ENCODE measurements at places on chromosomes 7 and 10.

DNA sequence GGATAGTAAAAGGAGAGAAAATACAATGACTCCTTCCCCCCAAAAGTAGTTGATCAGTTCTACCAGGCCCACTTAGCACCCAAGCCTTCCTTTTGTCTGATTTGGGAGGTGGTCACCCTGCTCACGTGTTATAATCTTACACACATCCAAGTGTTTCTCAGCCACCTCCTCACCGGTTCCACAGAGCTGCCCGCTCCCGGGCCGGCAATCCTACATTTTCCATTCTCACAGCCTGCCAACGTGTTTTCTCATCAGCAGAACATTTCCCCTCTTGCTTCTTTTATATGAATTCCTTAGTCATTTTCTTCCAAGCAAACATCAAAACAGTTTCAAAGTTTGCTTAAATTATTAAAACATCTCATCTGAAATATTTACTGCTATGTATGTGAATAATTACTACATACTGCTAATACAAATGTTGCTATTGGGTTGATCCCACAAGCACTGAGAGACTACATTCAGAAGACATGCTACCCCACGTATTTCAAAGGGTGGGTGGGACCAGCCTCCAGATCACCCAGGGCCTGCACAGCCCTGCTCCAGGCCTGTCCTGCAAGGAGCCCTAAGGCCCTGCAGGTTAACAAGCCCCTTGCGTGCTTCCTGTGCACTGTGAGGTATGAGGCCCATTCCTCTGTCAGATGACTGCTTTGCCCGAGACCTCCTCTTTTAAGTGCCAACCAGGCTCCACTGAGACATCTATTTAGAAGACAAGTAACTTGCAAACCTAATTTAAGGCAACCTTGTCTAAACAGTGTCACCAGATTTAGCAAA lies 75.3 kb downstream of the GRB10 start:
- peaks cover 14% of the 10 kb centered on the region for H3K36me3 ChIP-seq
- peak; percentile 60 for DNase-seq
- no peak overlapping the region for H3K27ac ChIP-seq
- H3K4me3 ChIP-seq: no peak overlapping the region
- H3K4me1 ChIP-seq: peaks cover 22% of the 10 kb centered on the region

GRCh38 chr10:88892222-88892967 lies 12.3 kb downstream of the STAMBPL1 start:
- no peak for DNase-seq
- no peaks in the 10 kb centered on the region for H3K27me3 ChIP-seq
- H3K4me1 ChIP-seq: peaks cover 43% of the 10 kb centered on the region
- peaks cover 2% of the 10 kb centered on the region for H3K36me3 ChIP-seq

DNA sequence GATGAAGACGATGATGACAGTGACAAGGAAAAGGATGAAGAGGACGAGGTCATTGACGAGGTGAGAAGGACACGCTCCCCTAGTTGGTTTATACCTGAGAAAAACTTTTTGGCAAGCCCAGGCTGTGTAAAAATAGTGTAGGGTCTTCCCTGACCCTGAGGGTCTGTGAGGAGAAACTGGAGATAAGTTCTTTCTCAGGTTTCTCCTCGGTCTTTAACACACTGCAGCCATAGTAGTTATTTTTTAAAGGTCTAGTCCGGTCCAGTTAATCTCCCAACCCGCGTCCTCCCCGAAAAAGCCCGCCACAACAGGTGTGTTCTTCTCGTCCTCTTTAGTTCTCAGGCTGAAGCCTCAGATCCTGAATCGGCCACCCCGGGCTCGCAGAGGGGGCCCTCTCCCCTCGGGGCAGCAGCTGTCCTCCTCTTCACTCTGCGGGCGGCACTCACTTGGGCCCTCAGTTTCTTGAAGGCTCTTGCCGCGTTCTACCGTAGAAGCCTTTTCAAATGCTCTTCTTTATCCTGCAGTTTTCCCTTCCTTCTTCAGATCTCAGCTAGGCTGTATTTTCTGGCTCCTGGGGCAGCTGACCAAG lies 411 bp downstream of the BCCIP start:
- H3K4me1 ChIP-seq: peaks cover 13% of the 10 kb centered on the region

DNA sequence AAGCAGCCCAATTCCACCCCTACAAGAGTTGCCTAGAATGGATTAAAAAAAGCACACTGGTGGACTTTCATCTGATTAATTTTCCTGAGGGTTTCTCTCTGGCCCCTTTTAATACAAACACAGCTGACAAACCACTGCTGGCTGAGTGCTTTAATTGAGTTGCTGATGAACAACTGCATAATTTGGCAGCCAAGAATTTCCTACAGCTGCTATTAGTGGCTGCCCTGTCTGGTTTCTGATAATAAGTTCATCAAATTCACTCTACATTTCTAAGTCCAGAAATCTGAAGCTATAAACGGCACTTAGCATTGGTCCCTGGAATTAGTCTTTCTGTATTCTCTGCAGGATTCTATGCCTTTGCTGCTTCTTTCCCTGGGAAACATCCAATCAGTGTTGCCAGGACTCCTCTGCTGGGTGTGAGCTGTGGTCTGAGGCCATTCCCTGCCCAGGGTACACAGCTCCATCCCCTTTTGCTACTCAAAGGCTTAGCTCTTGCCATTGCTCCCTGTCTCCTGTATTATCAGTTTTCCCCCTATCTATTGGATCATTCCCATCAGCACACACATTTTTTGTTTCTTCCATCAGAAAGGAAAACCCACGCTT lies 110.6 kb downstream of the LSM5 start:
- peaks cover 30% of the 10 kb centered on the region for H3K27me3 ChIP-seq
- DNase-seq: no peak
- H3K4me1 ChIP-seq: no peaks in the 10 kb centered on the region

- no peak overlapping the region for H3K4me3 ChIP-seq
- H3K36me3 ChIP-seq: no peaks in the 10 kb centered on the region
- peaks cover 4% of the 10 kb centered on the region for H3K27me3 ChIP-seq
These were observed 155.0 kb downstream of the BMPER start for GRCh38 chr7:34060196-34060947.

DNA sequence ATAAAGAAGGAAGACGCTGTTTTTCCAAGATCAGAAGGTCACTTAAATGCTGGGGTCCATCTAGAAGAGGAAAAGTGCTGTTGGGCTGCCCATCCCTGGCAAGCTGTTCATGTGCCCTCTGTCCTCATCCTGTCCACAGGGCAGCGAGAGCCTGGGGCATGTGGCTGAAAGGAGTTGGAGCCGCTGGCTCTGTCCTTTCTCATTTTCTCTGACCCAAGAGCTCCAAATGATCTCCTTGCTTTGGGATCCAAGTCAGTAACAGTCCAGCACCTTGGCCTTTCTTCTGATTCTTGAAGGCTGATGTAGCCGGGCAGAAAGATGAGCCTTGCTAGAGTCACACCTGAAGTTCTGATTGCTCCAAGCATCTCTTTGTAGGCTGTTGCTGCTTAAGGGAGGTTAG lies 44.4 kb downstream of the SPDYE5 start:
- no peak overlapping the region for H3K4me3 ChIP-seq
- DNase-seq: no peak
- H3K4me1 ChIP-seq: peaks cover 10% of the 10 kb centered on the region
- H3K27me3 ChIP-seq: no peaks in the 10 kb centered on the region
- H3K27ac ChIP-seq: no peak overlapping the region
- peaks cover 40% of the 10 kb centered on the region for H3K36me3 ChIP-seq

DNA sequence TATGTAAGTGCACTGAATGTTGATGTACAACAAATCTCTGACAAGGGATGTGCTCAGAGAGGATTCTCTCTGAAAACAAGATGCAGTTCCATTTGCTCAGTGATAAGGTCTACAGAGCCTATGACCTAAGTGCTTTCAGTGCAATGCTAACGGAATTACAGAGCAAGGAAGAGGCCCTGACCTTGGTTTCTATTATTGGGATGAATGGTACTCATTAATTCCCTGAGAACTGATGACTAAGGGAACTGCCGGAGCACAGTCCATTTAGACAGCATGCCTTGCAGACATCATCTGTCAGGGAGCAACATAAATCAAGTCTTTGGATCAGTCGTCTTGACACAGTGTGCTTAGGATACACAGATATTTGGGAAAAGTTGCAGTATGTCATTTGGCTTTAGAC lies 340.8 kb downstream of the PHTF2 start:
- H3K36me3 ChIP-seq: no peaks in the 10 kb centered on the region
- peaks cover 8% of the 10 kb centered on the region for H3K27me3 ChIP-seq
- no peak overlapping the region for H3K4me3 ChIP-seq
- no peaks in the 10 kb centered on the region for H3K4me1 ChIP-seq

DNA sequence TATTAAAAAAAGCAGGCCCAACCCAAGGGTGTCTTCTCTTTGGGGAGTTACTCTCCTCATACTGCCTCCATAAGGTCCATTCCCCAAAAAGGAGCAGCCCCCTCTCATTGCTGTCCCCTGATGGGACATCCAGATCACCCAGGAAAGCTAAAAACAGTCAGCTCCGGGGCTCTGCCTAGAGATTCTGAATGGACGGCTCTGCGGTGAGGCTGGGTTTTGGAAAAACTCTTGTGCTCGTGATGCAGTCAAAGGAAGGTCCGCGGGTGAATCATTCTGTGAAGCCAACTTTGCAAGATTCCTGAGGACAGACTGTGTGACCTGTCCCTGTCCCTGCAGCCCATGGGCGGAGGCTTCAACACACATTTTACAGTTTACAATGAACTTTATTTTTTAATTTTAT lies 351.5 kb downstream of the TYW1 start:
- H3K27me3 ChIP-seq: no peaks in the 10 kb centered on the region
- peaks cover 3% of the 10 kb centered on the region for H3K36me3 ChIP-seq
- H3K4me3 ChIP-seq: no peak overlapping the region
- H3K27ac ChIP-seq: no peak overlapping the region
- peak; percentile 57 for DNase-seq

GRCh38 chr7:123682690-123683089 lies 27.0 kb downstream of the LMOD2 start:
- DNase-seq: no peak
- no peak overlapping the region for H3K27ac ChIP-seq
- no peak overlapping the region for H3K4me3 ChIP-seq
- H3K27me3 ChIP-seq: no peaks in the 10 kb centered on the region
- peaks cover 8% of the 10 kb centered on the region for H3K4me1 ChIP-seq

- no peaks in the 10 kb centered on the region for H3K36me3 ChIP-seq
- no peak overlapping the region for H3K27ac ChIP-seq
- no peaks in the 10 kb centered on the region for H3K27me3 ChIP-seq
- no peak overlapping the region for H3K4me3 ChIP-seq
- H3K4me1 ChIP-seq: peaks cover 8% of the 10 kb centered on the region
- no peak for DNase-seq
These were observed 236.3 kb upstream of the LRRN3 start for GRCh38 chr7:110854651-110855050.

GRCh38 chr10:96789571-96790108 lies 42.5 kb upstream of the LCOR start:
- no peak for DNase-seq
- H3K27ac ChIP-seq: no peak overlapping the region
- H3K4me3 ChIP-seq: no peak overlapping the region
- H3K36me3 ChIP-seq: no peaks in the 10 kb centered on the region
- H3K4me1 ChIP-seq: no peaks in the 10 kb centered on the region

GRCh38 chr10:127525686-127526085 lies 23.4 kb upstream of the NPS start:
- no peak overlapping the region for H3K27ac ChIP-seq
- H3K27me3 ChIP-seq: no peaks in the 10 kb centered on the region
- H3K4me1 ChIP-seq: peaks cover 12% of the 10 kb centered on the region

DNA sequence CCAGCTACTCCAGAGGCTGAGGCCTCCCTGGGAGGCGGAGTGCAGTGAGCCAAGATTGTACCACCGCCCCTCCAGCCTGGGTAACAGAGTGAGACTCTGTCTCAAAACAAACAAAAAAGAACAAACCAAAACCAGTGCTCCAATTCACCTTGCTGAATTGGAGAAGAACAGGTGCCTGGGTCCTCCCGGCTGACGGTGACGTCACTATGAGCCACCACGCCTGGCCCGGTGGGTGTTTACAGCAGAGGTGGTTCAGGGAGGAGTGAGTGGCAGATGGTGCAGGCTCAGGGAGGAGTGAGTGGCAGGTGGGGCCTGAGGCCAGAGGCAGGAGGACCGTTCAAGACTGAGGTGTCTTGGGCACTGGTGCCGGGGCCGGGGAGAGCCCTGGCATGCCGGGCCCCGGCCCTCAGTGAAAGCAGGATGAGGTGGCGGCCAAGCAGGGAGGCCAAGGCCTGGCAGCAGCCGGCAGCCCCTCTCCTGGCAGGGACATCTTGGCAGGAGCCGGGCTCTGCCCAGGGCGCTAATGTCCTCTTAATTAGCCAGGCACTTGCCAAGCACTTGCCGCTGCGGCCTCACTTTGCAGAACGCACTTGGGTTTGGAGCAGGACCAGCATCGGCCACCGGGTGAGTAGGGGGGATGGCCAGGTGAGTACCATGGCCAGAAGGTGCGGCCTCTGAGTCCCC lies 162.8 kb upstream of the TNRC18 start:
- H3K27me3 ChIP-seq: no peaks in the 10 kb centered on the region
- H3K36me3 ChIP-seq: no peaks in the 10 kb centered on the region
- H3K4me1 ChIP-seq: peaks cover 11% of the 10 kb centered on the region
- no peak overlapping the region for H3K27ac ChIP-seq
- H3K4me3 ChIP-seq: no peak overlapping the region

GRCh38 chr7:9391221-9391620 lies 957.8 kb downstream of the NXPH1 start:
- peaks cover 8% of the 10 kb centered on the region for H3K4me1 ChIP-seq
- no peak overlapping the region for H3K27ac ChIP-seq
- H3K27me3 ChIP-seq: no peaks in the 10 kb centered on the region

GRCh38 chr10:1645896-1646295 lies 91.4 kb downstream of the ADARB2 start:
- H3K36me3 ChIP-seq: no peaks in the 10 kb centered on the region
- no peak overlapping the region for H3K4me3 ChIP-seq
- no peak overlapping the region for H3K27ac ChIP-seq
- H3K27me3 ChIP-seq: no peaks in the 10 kb centered on the region
- H3K4me1 ChIP-seq: no peaks in the 10 kb centered on the region

DNA sequence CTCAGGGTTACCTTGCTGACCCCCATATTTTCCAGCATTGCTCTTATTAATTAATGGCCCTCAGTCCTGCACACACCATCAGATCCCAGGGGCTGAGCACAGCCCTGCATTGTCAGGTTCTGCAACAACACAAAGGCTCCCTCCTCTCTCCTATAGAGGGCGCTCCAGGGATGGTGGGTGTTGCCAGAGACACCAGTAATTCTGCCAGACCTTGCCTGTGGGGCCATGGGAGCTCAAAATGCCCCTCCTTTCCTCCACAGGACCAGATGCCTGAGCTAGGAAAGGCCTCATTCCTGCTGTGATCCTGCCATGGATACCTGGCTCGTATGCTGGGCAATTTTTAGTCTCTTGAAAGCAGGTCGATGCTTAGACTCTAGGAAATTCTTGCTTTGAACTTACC lies 42.8 kb upstream of the PRSS58 start:
- H3K36me3 ChIP-seq: no peaks in the 10 kb centered on the region
- H3K4me1 ChIP-seq: no peaks in the 10 kb centered on the region

- no peaks in the 10 kb centered on the region for H3K36me3 ChIP-seq
- no peak overlapping the region for H3K4me3 ChIP-seq
- H3K4me1 ChIP-seq: peaks cover 16% of the 10 kb centered on the region
- no peak overlapping the region for H3K27ac ChIP-seq
- no peak for DNase-seq
These were observed 57.7 kb downstream of the OSBPL3 start for GRCh38 chr7:24922099-24922773.
